Stimulated activated CD8-positive, alpha-beta memory T cell treated with anti-CD3 and anti-CD28 coated beads, Interleukin-15, amount 100 ng/mL, for 4 hours (primary cell): ENCODE measurements at places on chromosomes 5 and 9.

DNA sequence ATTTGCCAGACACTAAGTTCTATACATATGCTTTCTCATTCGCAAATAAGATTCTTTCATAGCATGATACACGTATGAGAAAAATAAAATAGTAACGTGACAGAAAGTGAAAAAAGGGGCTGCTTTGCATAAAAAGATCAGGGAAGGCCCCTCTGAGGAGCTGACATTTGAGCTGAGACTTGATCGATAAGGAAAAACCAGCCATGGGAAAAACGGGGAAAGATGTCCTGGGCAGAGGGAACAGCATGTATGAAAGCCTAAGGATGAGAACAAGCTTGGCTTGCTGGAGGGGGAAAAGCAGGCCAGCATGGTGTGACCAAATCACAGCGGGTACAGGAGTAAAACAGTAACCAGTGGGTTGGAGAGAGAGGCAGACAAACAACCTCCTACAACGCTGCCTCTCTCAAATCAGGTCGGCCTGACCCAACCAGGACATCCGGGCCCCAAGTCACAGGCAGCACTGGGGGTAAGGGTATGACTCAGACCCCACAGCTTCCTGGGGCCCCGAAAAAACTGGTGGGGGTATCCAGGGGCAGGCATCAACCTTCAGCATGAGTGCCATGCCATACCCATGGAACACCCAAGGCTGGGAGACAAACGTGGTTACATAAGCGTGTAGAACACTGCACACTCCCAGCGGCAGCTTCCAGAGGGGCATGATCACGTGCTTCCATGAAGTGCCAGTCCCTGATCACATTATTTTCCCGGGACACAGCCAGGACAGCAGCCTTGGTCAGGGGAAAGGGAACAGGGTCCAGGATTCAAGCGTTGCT is 2.2 kb downstream of the TNIP1 start:
- peak; percentile 51 for DNase-seq

GRCh38 chr5:98064118-98064685 is 709.3 kb upstream of the RGMB start:
- no peak for DNase-seq

GRCh38 chr5:136251502-136252169 is 58.7 kb upstream of the SMIM32 start:
- DNase-seq = no peak

DNA sequence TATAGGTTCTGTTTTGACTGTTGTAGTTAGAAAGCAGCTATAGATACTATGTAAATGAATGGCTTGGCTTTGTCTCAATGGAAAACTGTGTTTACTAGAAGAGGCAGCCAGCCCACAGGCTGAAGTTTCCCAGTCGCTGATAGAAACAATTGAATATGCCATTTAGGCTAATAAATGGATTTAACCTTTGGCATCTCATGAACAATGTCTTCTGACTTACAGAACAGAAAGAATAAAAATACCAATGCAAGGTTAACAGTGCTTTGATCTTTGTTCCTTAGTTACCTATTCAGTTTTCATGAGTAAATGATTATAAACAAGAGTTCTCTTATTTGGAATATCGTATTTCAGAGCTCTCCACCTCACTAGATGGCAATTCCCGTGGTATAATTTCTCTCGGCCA is 120.6 kb downstream of the PAM start:
- DNase-seq = no peak

DNA sequence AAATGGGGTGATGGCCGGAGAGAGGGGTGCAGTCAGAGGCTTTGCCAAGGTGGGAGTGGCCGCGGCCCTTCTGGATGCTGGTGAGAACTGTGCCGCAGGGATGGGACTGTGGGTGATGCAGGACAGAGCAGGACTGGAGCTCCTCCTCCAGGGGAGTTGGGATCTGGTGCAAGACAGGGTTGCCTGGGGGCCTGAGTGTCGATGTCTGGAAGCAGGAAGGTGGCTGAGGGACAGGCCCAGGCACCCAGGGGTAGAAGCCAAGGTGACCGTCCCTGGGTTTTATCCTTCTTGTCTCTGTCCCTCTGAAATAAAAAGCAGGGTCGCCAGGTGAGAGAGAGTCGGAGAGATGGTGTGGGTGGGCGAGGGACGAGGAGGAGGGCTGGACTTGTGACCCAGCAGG is 89.1 kb upstream of the IER5L start:
- no peak for DNase-seq

DNA sequence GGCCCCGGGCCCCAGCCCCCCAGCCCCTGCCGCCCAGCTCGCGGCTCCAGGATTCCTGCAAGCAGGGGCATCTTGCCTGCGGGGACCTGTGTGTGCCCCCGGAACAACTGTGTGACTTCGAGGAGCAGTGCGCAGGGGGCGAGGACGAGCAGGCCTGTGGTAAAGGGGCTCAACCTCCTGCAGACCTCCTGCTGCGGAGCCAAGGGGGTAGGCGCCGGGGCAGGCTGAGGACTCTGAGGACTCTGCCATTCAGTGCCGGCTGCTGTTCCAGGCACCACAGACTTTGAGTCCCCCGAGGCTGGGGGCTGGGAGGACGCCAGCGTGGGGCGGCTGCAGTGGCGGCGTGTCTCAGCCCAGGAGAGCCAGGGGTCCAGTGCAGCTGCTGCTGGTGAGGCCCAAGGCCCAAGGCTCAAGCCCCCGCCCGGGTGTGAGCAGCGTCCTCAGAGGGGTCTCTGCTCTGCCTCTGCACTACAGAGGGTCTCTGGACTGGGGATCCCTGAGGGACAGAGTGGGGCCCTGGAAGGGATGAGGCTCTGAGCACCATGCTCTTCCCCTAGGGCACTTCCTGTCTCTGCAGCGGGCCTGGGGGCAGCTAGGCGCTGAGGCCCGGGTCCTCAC is 3.4 kb downstream of the MAMDC4 start:
- DNase-seq = no peak

DNA sequence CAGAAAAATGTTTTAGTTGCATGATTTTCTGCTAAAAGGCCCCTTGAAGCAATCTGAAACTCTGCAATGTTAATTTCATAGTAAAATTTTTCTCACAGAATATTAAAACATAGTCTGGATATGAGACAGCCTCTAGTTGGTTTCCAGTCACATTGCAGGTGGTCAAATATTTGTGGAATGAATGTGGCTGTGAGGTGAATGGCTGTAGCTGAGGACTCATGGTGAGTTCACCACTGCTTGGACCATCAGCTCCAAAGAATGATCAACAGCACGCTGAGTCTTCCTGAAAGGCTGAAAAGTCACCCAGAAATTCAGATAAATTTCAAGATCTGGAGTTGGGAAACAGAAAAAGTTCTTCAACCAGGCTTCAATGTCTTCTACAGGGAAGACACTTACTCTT is 79.8 kb downstream of the MAT2B start:
- no peak for DNase-seq

- DNase-seq = no peak
Measured at GRCh38 chr5:109411627-109412026, 1.9 kb upstream of the PJA2 start.

DNA sequence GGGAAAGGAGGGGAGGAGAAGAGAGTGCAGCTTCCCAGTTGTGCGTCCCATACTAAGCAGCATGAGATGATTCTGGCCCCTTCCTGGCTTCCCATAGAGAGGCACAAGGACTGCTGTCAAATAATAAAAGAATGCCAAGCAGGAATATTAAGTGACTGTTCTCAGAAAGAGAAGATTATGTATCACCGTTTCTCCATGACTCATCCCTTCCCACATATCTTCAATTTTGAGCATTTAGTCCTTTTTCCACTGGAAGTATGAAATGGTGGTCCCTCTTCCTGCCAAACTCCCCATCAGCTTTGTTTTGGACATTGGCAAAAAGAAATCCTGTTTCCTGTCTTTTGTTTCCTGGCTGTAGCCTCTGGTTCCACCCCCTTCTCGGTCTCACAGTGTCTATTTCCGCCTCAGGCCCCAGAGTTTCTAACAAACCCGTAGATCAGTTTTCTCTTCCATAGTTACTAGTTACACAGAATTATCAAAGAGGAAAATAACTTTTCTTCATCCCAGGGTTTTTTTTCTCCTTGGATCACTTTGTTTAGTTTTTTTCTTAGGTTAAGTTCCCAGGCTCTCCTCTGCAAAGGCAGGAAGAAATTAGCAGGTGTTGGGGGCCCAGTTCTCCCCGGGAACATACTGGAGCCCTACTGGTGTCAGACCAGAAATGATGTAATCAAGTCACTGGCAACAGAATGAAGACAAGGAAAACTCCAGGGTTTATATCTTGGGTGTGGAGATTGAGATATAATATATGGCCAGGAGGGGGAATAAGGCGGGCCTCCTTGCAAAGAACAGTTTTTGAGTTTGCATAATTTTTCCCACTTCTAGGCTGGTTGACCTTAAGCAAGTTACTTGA is 26.4 kb upstream of the ARHGAP26 start:
- DNase-seq = no peak

DNA sequence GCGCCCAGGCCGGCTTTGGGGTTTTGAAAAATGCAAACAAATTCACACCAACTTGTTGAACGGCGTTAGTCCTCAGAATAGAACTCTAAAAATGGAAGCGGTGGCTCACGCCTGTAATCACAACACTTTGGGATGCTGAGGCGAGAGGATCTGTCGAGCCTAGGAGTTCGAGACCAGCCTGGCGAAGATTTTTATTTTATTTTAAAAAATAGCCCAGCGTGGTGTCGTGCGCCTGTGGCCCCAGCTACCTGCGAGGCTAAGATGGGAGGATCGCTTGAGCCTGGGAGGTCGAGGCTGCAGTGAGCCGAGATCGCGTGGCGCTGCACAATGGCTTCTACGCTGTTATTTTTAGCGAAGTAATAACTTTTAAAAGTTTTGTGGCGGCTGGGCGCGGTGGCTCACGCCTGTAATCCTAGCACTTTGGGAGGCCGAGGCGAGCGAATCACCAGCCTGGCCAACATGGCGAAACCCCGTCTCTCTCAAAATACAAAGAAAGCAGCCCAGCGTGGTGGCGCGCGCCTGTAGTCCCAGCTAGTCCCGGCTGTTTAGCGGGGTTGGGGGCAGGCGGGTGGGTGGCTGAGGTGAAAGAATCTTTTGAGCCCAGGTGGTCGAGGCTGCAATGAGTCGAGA is 694 bp upstream of the PLIN2 start:
- DNase-seq = no peak

DNA sequence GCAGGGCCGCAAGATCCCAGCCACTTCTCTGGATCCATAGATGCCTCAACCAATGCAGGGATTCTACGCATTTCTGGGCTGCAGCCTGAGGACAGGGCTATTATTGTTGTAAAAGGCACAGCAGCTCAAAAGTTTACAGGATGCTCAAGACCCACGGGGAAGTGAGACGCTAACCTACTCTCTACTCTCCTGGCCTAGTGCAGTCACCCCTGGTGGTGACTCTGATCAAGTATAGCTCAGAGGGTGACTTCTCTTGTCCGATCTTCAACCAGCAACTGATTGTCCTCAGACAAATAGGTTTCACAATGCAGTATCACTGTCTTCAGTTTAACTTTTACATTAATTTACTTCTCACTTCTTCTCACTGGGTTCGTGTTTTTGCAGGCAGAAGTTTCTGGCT is 34.3 kb upstream of the ZNF354B start:
- DNase-seq = no peak

GRCh38 chr5:104815212-104815611 is 1252.6 kb upstream of the NUDT12 start:
- DNase-seq = no peak

- no peak for DNase-seq
Measured at GRCh38 chr5:176803068-176803942, 7.1 kb upstream of the UNC5A start.

DNA sequence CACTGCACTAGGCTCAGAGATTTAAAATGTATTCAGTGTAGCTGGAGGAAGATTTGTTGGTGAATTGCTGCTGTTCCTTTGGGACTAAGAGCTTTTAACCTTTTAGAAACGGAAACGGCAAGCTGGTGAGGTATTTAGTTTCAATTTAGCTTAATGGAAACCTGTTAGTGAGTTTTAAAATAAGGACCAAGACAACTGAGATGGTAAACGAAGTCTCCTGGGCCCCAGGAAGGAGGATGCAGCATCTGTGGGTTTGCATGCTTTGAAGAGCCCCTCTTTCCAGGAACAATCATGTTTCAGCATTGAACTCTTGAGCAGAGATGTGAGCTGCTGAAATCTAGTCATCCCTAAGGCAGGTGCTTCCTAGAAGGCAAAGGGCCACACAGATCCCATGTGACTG is 16.5 kb downstream of the DNAI1 start:
- DNase-seq = no peak

DNA sequence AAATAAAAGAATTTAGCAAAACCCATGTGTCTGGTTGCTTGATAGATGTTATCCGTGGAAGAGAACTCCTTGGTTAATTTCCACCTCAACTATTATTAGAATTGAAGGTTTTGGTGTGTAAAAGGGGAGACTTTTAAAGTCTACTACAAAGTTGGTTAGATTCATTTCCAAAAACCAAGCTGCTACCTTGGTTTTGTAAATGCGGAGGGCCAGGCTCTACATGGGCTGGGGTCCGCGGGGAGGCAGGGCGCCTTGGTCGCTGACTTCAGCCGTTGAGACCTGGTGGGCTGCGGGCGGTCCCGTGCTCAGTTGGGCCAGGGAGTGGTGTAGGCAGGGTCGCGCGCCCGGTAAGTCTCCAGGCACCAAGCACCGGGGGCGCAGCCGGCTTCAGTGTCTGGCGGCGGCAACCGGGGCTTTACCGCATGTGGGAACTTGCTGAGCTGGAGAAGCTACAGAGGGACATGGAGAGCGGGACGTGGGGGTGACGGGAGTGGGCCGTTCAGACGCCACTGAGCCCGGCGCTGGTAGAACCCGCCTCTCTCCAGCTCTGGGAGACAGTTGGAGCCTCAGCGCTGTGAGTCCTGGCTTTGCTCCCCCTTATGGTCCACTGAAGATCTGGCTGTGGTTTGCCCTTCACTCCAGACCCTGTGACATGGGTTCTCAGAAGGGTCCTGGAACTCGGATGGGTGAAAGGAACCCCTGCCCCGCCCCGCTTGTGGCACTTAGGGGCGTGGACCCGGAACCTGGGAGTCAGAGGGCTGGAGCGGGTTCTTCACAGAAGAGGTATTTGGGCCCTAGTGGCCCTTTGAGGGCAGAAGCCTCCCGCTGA is 11.8 kb downstream of the NR2F1 start:
- no peak for DNase-seq

DNA sequence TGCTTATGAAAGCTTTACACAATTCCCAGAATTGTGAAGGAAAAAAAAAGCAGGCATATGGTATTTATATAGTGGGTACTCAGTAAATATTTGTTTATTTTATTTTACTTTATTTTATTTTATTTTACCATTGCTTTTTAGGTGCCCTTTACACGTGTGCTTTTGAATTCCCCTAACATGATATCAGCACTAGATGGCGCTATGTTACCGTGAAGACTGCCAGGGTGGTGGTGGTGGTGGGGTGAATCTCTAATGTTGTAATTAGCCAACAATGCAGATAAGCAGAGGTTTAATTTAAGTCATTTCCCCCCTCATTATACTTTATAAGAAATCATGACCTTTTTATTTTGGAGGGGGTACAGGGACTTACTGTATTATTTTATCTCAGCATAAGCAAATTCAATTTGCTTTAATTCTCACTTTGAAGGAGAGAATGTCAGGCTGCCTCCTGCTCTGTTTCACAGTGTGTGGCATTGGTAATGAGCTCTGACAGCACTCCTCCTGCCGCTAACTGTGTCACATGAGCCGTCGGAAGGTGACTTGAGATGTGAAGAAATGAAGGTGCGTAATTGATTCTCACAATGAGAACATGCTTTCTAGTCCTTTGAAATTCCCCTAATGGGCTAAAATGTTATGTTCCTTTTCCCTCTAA is 165.6 kb downstream of the YTHDC2 start:
- no peak for DNase-seq
